HS-5 (cell line): ENCODE measurements at places on chromosomes 1 and 21.

GRCh38 chr1:76494807-76495206, 372.5 kb upstream of the ST6GALNAC5 start:
- no peak for DNase-seq

- DNase-seq = no peak
Measured at GRCh38 chr1:228824366-228824765, 89.1 kb downstream of the RHOU start.

DNA sequence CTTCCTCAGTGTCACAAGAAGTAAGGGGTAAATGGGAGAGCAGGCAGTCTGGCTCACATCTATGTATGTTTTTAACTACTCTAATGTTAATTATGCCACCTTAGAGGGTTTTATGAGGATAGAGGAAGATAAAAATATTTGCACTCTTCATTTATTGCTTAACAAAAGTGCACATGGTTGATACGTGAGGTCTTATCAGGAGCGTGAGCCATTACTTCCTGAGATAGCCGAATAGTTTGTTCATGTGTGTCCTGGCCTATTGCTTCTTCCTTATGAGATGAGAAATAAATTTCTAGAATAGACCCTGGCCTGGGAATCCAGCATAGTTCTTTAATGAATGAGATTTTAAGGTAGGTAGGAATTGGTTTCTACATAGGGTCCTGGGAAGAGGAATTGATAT, 471.1 kb upstream of the B3GALT2 start:
- DNase-seq = no peak

DNA sequence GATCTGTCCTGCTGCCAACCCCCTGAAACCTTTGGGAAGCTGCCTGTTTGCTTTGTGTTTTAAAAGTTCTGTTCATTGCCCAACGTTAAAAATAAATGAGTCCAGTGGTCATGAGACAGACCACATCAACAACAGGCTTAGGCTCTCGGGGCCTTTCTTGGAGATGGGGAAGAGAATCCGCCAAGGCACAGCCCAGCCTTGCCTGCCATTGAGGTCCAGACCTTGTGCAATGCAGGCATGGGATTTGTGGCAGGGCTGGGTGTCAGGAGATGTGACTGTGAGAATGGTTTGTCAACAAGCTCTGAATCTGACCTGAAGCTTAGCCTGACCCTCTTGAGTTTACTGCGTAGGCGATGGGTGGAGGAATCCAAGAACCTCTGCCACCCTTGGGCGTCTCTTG, 4.2 kb downstream of the SPSB1 start:
- no peak for DNase-seq

DNA sequence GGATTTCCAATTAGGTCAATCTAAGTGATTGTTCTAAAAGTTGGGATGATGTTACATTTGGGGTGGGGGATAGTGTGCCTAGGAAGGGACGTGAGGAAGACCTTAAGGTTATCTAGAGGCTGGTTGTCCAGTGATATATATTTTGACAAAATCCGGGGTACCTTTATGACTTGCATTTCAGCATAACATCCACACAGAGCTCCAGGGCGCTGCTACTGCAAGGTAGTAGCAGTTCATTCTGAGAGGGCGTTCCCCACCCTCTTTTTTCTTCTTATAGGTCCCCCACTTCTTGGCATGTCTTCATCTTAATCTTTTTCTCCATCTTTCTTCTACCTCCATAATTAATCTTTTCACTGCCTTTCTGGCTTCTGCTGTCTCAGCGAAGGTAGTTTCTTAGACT, 161.9 kb downstream of the CACNA1E start:
- DNase-seq = no peak

GRCh38 chr1:94729267-94729666, 90.9 kb upstream of the SLC44A3 start:
- no peak for DNase-seq

- DNase-seq = no peak
Measured at GRCh38 chr21:25343774-25344545, 263.3 kb downstream of the MRPL39 start.

GRCh38 chr1:31243501-31244286, 4.0 kb upstream of the NKAIN1 start:
- DNase-seq = peak; percentile 16

- DNase-seq = no peak
Measured at GRCh38 chr1:235941876-235942624, 75.3 kb upstream of the LYST start.

GRCh38 chr1:162904579-162904978, 43.6 kb upstream of the CCDC190 start:
- DNase-seq = no peak

DNA sequence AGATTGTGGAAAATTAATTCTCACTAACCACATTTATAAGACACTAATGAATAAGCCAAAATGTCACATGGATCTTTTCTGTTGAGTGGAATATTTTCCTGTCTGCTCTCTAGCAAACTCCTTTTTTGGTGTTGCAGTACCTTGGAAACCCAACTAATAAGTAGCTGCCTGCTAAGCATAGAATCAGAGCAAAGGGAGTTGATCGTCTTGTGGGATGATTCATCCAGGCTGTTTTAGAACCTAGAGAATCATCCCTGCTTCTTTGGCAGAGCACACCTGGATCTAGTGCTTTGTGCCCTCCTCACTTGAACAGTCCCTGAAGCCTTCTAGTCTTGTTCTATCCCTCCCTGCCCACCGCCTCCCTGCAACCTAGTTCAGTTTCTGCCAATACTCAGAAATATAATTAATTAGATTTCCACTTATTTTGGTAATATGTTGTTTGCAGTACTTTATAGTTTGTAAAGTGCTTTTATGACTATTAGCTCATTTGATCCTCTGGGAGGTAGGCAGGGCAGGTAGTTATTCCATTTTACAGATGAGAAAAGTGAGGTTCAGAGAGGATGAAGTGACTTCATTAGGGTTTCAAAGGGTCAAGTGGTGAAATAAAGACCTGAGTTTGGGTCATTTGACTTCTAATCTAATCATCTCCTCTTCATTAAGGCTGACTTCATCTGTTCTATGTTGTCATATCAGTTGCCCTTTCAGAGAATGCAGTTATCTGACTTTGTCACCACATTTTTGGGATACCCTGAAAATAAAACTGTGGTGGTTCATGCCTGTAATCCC, 2.5 kb downstream of the AGO4 start:
- DNase-seq = no peak

DNA sequence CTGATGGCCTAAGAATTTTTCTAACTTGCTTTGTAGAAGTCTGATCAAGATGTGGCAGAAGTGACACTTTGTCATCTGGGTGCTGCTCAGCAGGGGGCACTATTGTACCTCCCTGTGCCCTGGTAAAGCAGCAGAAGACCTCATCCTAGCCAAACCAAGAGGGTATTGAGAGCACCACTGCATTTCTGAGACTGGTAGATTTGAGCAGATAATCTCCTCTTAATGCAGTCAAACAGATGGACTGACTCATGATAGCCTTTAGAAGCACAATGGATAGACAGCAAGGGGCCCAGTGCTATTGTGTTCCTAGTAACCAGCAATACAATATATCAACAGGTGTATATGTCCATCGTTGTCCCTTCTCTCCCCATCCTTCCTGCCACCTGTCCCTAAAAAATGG, 5.7 kb downstream of the TPM3 start:
- DNase-seq = no peak

- DNase-seq = no peak
Measured at GRCh38 chr1:33606272-33606671, 133.8 kb downstream of the ZSCAN20 start.

DNA sequence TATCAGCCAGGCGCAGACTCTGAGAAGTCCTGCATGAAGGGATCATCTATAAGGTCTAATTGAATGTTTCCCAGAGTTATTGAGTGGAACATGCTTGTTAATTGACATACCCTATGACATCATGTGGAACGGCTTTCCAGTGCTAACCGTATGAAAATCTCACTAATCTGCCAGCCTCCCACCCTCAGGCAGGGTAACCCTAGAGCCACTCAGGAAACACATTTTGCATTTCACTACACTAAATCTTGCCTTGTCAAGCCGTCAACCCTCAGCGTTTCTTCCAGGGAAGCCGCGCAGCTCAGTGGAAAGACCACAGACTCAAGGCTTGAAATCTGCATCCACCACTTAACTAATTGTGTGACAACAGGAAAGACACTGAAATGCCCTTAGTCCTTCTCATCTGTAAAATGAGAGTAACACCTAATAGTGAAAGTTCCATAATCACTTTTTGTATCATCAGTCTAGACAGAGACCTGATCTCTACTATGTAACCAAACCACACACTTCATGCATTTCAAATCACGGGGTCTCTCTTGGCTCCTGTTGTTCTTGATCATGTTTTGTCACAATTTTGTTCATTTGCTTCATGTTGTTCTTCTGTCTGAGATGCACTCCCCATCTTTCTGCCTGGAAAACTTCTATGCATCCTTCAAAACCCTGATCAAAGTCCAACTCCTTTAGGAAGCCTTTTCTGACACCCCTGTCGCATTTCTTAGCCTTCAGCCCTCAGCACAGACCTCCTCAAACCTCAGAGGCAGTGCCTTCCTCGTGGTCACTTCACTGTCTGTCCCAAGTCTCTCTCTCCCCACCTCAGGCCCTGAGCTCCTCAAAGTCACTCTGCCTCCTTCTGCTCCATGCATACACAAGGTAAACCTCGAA, 246.5 kb downstream of the TOMM20 start:
- no peak for DNase-seq
